Kidney (tissue), 22 donors: ENCODE measurements at places on chromosomes 16 and 17. TPM values are rescaled to one million over a fixed set of nuclear protein-coding genes. Genes with fewer than 3 reads are reported as not detected.

DNA sequence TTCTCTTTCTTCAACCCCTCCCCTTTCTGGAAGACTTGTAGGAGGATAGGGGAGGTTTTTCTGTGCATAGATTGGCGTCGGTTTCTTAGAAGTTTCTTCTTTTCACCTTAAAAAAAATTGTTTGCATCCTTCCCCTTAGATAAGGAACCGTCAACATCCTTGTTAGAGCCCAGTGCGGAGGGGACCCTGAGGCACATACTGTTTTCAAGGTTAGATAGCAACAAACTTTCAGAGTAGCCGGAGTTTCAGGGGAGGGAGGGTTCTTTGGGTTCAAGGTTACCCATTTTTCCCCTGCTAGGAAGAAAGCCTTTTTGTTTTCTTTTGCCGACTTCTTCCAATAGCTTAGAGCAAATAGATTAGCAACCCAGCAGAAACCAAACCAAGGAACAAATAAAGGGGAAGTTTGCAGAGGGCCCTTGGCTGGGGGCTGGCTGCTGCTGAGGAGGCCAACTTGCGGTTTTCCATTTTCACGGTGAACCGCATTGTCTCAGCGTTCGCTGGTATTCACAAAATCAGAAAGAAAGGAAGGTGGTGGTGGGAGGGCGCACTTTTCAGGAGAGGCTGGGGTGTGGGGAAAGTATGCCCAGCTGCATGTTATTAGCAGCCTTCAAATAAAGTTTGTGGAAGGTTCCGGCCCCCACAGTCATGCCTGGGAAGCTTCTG is 28.8 kb downstream of the MSI2 start:
- peaks cover 37% of the 10 kb centered on the region for H3K4me1 ChIP-seq
- peak overlapping the region; percentile 74 for H3K27ac ChIP-seq
- H3K36me3 ChIP-seq = no peaks in the 10 kb centered on the region
- H3K4me3 ChIP-seq = no peak overlapping the region
- no peaks in the 10 kb centered on the region for H3K27me3 ChIP-seq
- no peak for DNase-seq

- H3K27ac ChIP-seq = no peak overlapping the region
- H3K36me3 ChIP-seq = no peaks in the 10 kb centered on the region
- no peaks in the 10 kb centered on the region for H3K27me3 ChIP-seq
- no peak for DNase-seq
- H3K4me3 ChIP-seq = no peak overlapping the region
Measured at GRCh38 chr17:78125976-78126894, 2.3 kb downstream of the TMC6 start.

DNA sequence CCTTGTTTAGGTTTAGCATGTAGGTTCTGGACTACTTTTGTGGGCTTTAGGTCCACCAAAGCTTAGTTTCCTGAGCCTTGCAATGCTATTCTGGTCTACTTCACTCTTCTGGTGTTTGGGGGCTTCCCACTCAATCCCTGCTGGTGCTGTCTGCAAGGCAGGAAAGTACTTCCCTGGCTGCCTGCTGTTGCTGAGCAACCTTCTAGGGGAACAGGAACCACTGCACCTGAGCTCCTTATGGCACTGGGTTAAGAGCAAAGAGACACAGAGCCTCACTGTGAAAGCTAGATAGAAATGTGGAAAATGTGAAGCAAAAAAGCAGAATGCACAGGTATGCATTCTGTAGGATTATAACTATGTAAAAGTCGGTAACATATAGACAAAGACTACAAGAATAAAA is 17.0 kb downstream of the MPO start:
- H3K4me3 ChIP-seq = no peak overlapping the region
- H3K27me3 ChIP-seq = no peaks in the 10 kb centered on the region
- H3K4me1 ChIP-seq = no peaks in the 10 kb centered on the region

The KRT24 gene
- total RNA-seq = 0.31 TPM

DNA sequence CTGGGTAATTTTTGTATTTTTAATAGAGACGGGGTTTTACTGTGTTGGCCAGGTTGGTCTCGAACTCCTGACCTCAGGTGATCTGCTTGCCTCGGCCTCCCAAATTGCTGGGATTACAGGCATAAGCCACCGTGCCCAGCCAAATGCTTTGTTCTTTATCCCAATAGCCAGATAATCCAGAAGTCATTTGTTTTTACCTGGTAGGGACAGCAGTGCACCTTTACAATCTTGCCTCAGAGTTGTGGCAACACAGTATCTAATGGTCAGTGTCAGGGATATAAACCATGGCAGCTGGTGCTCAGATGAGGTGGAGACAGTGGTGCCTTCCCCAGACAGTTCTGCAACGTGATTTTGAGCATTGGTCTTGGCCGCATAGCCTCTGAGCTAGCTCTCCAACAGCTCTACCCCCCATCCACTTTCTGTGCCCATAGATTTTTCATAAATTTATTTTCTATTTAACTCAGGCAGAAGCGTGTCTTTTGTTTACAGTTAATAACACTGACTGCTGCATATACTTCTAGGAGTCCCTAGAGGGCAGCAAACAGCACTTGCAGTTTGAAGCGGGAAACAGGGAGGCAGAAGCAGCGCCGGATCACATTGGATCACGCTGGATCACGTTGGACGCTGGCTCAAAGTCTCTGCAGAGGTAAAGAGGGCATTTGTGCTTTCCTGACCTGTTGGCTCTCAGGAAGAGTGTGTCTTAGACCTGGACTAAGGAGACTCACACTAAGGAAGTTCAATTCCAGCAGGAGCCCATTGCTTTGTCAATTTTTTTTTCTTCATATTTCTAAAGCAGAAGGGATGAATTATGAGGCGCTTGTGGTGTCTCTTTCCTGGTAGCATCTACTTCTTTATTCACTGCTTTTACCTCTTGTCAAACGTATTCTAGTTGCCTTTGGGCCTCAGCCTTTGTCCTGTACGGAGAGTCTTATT is 5.1 kb upstream of the GGT6 start:
- no peaks in the 10 kb centered on the region for H3K27me3 ChIP-seq
- no peak overlapping the region for H3K4me3 ChIP-seq
- no peaks in the 10 kb centered on the region for H3K36me3 ChIP-seq
- H3K4me1 ChIP-seq = no peaks in the 10 kb centered on the region

The BLMH gene
- total RNA-seq = 32.5 TPM

GRCh38 chr17:68424203-68424602 is 33.1 kb downstream of the WIPI1 start:
- H3K36me3 ChIP-seq = peaks cover 37% of the 10 kb centered on the region
- no peak overlapping the region for H3K4me3 ChIP-seq
- no peaks in the 10 kb centered on the region for H3K4me1 ChIP-seq
- no peak for DNase-seq
- no peaks in the 10 kb centered on the region for H3K27me3 ChIP-seq

DNA sequence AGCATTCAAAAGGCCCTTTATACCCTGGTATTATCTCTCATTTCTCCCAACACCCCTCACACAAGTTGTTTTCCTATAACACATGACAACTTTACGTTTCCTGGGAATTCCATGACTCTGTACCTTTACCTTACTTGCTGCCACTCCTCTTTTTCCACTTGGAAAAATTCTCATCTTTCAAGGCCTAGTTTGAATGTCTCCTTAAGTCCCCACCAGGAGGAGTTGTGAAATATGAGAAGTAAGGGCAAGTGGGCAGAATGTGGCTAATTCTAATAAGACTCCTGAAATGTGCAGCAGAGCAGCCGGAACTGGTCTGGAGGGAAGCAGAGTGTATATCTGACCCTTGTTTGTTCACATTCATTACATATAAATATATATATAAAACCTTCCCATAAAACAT is 39.7 kb downstream of the BRCA1 start:
- H3K4me3 ChIP-seq = no peak overlapping the region
- peak; percentile 62 for DNase-seq
- H3K27ac ChIP-seq = no peak overlapping the region
- H3K36me3 ChIP-seq = no peaks in the 10 kb centered on the region
- H3K27me3 ChIP-seq = no peaks in the 10 kb centered on the region

- peaks cover 7% of the 10 kb centered on the region for H3K36me3 ChIP-seq
- no peak overlapping the region for H3K4me3 ChIP-seq
- H3K27me3 ChIP-seq = no peaks in the 10 kb centered on the region
- no peak for DNase-seq
- no peaks in the 10 kb centered on the region for H3K4me1 ChIP-seq
Measured at GRCh38 chr17:47145351-47145750, 43.7 kb downstream of the CDC27 start.

The PRAC2 gene
- total RNA-seq = not detected

DNA sequence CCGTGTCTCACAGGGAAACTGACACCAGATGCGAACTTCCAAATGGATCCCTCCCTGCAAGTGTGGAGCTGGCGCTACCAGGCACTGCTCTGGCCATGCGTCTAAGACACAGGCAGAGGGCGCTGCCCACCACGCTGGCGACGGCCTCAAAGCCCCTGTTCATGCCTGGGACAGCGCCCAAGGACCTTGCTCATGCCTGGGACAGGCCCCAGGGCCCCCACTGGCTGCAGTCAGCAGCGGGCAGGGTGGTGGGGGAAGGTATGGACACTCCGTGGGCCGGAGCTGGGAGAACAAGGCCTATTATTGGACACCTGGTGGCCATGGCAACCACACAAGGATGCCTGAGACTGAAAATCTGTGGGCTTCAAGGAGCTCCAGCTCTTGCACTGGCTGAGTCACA is 8.8 kb downstream of the ZG16B start:
- no peaks in the 10 kb centered on the region for H3K36me3 ChIP-seq
- no peak overlapping the region for H3K27ac ChIP-seq
- peak; percentile 80 for DNase-seq

GRCh38 chr16:81621496-81621895 is 157.6 kb upstream of the PLCG2 start:
- peaks cover 4% of the 10 kb centered on the region for H3K36me3 ChIP-seq
- DNase-seq = no peak

DNA sequence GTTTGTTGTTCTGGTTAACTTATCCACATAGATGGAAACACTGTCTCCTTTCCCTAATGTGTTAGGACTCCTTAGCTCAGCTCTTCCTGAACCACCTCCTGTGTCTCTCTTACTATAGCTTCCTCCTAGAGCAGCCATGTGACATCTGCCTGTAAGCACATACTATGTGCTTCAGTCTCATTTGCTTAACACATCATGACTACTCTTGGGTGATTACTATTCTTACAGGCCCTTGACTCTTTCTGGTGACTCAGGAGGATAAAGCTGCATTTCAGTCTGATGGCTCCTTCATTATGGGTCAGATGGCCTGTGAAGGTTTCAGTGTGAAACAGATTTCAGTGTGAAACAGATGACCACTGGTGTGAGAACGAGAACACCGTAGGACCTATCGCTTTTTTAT is 320 bp upstream of the KRTAP4-2 start:
- no peaks in the 10 kb centered on the region for H3K4me1 ChIP-seq
- H3K27me3 ChIP-seq = no peaks in the 10 kb centered on the region
- no peaks in the 10 kb centered on the region for H3K36me3 ChIP-seq
- H3K27ac ChIP-seq = no peak overlapping the region
- no peak overlapping the region for H3K4me3 ChIP-seq

DNA sequence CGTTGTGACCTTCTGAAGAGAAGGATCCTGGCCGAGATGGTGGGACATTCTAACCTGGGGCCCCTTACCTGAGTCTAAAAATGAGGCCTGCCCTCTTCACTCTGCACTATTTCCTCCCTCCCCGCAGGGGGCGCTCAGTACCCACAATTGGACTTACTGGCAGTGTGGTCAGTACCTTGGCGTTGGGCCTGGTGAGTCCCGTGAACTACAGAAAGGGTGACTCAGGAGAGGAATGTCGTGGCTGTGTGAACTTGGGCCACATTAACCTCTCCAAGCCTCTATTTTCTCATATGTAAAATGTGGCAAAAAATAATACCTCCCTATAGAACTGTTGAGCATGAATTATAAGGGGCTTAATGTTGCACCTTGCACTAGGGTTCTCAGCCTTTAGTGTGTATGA is 3.9 kb downstream of the RSAD1 start:
- H3K36me3 ChIP-seq = peaks cover 31% of the 10 kb centered on the region
- no peak overlapping the region for H3K4me3 ChIP-seq
- peaks cover 14% of the 10 kb centered on the region for H3K4me1 ChIP-seq
- peak overlapping the region; percentile 86 for H3K27ac ChIP-seq
- peak; percentile 97 for DNase-seq

The ZNF205 gene
- total RNA-seq = 12.7 TPM

GRCh38 chr16:55408661-55409060 is 70.3 kb upstream of the MMP2 start:
- no peak for DNase-seq
- H3K4me1 ChIP-seq = no peaks in the 10 kb centered on the region
- H3K27ac ChIP-seq = no peak overlapping the region
- H3K4me3 ChIP-seq = no peak overlapping the region
- no peaks in the 10 kb centered on the region for H3K27me3 ChIP-seq

The PPP1R1B gene
- total RNA-seq = 31.1 TPM

- DNase-seq = no peak
- H3K4me1 ChIP-seq = peaks cover 3% of the 10 kb centered on the region
- no peak overlapping the region for H3K27ac ChIP-seq
- no peaks in the 10 kb centered on the region for H3K36me3 ChIP-seq
Measured at GRCh38 chr17:83149029-83149725, 69.8 kb downstream of the METRNL start.

DNA sequence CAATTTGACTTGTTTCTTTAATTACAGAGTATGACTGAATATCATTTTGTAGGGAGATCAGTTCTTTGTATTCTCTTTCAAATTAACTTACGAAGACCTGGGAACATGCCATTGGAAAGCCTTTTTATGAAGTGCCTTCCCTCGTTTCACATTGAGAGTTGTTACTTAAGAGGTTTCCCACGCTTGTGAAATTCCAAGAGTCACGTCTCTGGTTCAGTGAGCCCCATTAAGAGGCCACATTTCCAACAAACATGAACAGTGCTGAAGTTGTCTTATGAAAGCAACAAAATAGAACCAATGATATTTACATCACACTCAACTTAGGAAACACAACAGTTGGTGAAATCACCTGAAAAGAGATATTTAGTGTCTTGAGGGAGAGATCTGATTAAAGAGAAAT is 334.1 kb downstream of the TOX3 start:
- H3K27ac ChIP-seq = no peak overlapping the region
- no peaks in the 10 kb centered on the region for H3K36me3 ChIP-seq
- no peaks in the 10 kb centered on the region for H3K27me3 ChIP-seq
- no peaks in the 10 kb centered on the region for H3K4me1 ChIP-seq
- no peak overlapping the region for H3K4me3 ChIP-seq

DNA sequence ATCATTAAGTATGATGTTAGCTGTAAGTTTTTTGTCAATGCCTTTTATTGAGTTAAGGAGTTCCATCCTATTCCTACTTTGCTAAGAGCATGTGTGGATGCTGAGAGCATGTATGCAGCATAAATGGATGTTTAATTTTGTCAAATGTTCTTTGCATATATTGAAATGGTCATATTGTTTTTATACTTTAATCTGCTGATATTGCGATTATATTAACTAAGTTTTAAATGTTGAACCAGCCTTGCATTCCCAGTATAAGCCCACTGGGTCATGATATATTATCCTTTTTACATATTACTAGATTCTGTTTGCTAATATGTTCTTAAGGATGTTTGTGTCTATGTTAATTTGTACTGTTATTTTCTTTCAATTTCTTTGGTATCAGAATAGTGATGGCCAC is 53.2 kb downstream of the CCDC182 start:
- H3K4me3 ChIP-seq = no peak overlapping the region
- no peaks in the 10 kb centered on the region for H3K4me1 ChIP-seq
- no peaks in the 10 kb centered on the region for H3K27me3 ChIP-seq

- no peak for DNase-seq
- H3K27ac ChIP-seq = no peak overlapping the region
- H3K4me1 ChIP-seq = no peaks in the 10 kb centered on the region
- no peaks in the 10 kb centered on the region for H3K27me3 ChIP-seq
Measured at GRCh38 chr16:47213761-47214440, 70.2 kb upstream of the NETO2 start.

GRCh38 chr17:76385892-76386786 is 1.7 kb downstream of the SPHK1 start:
- peaks cover 25% of the 10 kb centered on the region for H3K4me1 ChIP-seq
- peak; percentile 91 for DNase-seq
- H3K27me3 ChIP-seq = no peaks in the 10 kb centered on the region
- H3K27ac ChIP-seq = no peak overlapping the region

The KRTAP17-1 gene
- not detected for total RNA-seq

The CYGB gene
- 12.6 TPM for total RNA-seq

The SLC2A4 gene
- 4.2 TPM for total RNA-seq

The RRAD gene
- total RNA-seq = 90.9 TPM

The PRKCB gene
- total RNA-seq = 17.8 TPM

The KCNJ2 gene
- 4.4 TPM for total RNA-seq
